ENCODE measurements at places on chromosomes 2 and 18.

DNA sequence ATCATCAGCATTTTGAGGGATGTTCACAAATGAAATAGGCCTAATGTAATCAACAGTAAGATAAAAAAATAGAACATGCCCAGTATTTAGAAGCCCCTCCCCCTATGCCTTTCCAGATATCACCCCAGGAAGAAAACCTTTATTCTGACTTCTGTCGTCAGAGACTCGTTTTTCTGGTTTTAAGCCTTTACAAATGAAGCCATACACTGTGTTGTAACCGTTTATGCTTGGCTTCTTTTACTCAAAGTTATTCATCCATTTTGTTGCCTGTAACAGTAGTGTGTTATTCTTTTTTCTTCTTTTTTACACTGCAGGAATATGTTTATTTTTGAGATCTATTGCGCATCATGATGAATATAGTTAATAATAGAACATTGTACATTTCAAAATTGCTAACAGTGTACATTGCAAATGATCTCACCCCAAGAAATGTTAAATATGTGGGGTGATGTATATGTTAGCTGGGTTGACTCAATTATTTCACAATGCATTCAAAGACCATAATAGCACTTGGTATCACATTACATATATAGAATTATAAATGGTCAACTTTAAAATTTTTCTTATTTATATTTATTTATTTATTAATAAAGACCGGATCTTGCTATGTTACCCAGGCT lies 28.1 kb upstream of the PNPT1 start:
- no peak for DNase-seq

DNA sequence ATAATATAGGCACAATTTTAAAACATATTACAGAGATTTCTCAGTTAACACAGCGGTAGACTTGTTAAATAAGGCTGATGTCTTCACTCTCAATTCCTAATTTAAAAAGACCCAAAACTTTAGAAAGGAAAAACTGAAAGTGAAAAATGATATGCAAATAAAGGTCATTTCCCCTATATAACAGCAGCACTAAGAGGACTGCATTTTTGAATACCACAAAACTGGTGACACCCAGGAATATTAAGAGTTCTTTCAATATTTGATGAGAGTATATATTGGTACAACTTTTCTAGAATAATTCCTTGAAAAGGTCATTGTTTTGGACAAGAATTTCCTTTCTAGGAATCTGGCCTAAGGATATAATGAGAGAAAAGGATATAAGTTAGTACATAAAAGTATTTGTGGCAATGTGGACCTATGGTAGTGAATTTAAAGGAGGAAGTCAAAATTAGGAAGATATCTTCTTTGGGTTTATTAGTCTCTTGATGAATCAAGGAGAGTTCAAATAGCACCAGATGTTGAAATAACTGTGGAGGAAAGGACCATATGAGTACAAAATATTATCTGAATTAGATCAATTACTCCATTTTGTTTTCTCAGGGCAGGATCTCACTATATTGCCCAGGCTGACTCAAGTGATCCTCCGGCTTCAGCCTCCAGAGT lies 70.3 kb downstream of the TMEM237 start:
- DNase-seq: no peak

DNA sequence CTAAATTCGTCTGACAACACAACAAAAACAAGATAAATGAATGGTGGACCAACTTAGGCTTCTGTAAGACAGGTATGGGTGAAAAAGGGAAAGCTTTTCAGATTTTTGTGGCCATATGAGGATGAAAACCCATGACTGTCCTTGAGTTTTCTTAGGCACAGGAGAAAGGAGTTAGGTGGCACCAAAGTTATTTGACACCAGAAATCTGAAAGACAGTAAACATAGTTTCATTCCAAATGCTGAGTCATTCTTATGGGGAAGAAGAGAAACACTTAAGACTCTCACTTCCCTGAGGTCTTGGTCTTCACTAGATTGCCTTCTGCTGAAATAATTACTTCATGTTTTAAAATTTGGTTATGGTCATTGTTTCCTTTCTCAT lies 5.2 kb upstream of the GPD2 start:
- no peak for DNase-seq

DNA sequence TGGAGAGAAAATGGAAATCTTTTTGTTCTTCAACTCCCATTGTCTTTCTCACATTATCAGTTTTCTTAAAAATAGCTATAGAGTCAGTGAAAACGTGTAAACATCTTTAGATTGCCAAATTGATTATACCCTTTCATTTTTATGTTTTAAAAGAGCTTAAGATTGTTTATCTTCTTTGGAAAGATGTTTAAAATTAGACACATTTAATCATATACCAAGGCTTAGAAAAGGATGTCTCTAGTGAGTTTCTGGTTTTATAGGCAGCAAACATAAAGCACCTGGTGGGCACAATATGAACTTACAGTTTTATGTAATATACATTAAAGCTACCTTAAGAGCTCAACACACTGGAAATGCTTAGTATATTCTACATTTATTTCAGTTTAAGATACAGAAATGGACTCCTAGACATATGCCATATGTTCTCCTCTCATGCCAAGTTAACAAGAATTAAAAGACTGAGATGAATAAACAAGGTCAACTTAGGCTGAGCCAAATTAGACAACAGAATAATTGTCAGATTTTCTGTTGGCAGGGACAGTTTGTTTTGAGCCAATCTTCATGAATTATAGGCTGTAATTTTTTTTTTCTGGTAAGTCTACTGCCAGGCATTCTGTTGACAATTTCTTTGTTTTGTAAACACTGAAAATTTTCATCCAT lies 112.7 kb downstream of the OTX1 start:
- DNase-seq: no peak

- DNase-seq: no peak
These were observed 300.6 kb downstream of the AFF3 start for GRCh38 chr2:99841749-99842148.

- no peak for DNase-seq
These were observed 73.8 kb downstream of the TMEM18 start for GRCh38 chr2:603427-603826.

DNA sequence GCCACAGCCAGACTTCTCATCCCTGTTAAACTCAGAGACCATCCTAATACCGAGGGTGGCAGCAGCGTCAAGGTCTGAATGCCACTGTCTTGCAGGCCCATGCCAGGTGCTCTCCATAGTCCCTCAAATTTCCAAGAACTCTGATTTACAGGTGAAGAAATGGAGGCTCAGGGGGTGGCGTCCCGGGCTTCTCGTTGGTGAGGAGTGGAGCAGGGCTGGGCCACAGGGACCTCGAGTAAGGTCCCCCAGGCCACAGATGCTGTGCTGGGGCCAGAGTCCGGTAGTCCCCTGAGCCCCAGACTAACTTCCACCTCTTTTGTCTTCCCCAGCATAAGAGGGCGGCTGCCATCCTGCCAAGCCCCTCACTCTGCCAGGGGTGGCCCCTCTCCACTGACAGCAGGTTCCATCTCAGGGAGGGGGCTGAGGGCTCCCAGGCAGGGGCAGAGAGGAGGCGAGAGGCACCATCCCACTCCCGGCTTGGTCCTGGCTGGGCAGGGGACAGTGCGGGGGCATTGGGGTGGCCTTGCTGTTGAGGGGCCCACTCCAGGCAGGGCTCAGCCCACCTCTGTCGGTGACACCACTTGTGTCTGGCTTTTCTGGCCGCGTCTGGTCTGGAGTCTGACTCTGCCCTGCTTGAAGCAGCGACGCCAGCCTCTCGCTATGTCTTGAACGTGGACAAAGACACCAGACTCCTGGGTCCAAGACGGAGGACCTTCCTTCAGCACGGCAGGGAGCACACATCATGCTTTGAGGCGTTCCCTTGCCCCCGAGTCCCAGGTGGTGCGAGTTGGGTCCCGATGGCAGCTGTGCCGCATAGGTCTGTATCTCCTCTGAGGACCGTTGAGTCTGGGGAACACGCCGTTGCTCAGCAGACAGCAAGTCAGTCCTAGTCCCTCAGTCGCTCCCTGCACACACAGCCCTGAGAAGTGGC lies 15.9 kb upstream of the KLHL30 start:
- no peak for DNase-seq

DNA sequence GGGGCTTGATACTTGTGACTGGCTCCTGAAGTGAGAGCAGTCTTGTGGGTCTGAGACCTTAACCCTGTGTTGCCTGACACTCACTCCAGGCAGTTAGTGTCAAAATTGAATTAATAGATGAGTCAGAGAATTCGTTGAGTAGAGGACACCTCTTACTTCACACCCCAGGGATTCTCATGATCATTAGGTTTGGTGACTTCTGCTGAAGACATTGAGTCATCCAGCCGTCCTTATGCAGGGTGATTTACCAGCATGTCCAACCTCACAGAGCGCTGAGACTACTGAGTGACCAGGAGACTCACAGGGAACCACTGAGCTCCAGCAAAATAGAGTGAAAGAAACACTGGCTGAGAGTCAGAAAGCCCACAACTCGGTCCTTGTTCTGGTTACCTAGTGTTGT lies 36.0 kb upstream of the EVA1A start:
- DNase-seq: no peak

Data from activated effector memory CD4-positive, alpha-beta T cell treated with Interleukin-2 at 50 U/mL for 16 hours (primary cell).